Stimulated activated naive CD8-positive, alpha-beta T cell treated with anti-CD3 and anti-CD28 coated beads, Interleukin-15, amount 100 ng/mL, for 72 hours (primary cell): ENCODE measurements at places on chromosomes 2 and 18.
A peak's percentile ranks its signal among the peaks of the same experiment; 100 is the strongest.

- no peak for DNase-seq
Observed at GRCh38 chr2:21268878-21269224, 145.1 kb downstream of the TDRD15 start.

DNA sequence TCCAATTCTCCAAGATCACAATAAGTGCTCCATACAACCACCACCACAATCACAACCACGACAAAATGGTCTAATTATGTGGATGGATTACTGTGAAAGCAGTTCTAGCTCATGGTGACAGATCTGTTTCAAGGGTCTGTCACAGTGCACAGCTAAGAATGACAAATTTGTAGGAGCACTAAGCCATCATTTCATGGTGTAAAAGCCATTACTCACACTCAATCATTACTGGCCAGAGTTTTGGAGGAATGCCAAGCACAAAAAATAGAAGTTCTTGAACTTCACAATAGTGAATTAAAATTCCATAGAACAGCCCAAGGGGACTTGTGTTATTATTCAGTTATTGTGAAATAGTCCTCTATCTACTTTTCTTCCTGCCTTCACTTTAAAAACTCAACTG lies 2.3 kb downstream of the CPS1 start:
- DNase-seq, result no peak

GRCh38 chr2:177098001-177098613 lies 114.5 kb upstream of the HNRNPA3 start:
- DNase-seq, result no peak

DNA sequence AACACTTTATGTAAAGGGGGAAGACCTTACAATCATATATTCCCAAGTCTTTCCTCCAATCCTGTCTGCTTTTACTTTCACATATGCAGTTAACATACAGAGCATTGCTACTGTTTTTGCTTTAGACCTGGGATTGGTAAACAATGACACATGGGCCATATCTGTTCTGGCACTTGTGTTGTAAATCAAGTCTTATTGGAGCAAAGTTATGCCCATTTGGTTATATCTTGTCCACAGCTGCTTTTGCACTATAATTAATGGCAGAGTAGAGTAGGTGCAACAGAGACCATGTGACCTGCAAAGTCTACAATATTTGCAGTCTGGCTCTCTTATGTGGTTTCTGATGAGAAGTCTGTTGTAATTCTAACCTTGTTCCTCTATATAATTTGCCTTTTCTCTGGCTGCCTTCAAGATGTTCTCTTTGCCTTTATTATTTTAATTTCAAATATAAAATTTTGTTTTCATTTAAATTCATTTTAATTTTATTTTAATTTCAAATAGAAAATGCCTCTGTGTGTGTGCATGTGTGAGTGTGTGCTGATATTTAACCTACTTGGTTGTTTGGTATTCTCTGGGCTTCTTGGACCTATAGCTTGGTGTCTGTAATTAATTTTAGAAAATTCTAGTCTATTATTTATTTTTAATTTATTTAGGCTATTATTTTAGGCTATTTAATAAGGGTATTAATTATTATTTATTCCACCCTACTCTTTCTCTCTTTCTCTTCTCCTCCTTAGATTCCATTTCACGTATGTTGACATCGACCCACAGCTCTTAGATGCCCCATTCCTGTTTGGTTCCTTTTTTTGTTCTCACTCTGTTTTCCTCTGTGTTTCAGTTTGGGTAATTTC lies 16.8 kb upstream of the LPIN1 start:
- no peak for DNase-seq

- no peak for DNase-seq
Observed at GRCh38 chr2:163157891-163158496, 319.4 kb upstream of the KCNH7 start.

GRCh38 chr18:55840601-55841170 lies 252.7 kb upstream of the TCF4 start:
- no peak for DNase-seq

GRCh38 chr18:76587879-76588271 lies 92.8 kb upstream of the ZNF516 start:
- no peak for DNase-seq

DNA sequence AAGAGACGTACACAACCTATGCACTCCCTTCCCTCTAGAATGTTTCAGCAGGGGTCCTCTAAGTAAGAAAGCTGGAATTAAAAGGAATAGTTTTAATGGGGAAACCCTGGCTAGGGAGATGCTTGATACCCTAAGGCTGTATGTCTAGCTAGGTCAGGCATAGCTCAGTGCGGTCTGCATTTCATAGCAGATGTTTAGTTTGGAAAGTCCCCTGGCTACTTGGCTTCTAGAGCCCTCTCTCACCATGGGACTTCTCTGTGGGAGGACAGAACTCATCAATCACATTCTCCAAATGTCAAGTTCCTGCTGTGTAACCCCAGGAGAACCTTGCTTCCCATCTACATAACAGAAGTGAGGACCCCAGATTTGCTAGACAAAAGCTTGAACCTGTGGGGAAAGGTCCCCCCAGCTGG lies 24.1 kb upstream of the ANXA4 start:
- no peak for DNase-seq

DNA sequence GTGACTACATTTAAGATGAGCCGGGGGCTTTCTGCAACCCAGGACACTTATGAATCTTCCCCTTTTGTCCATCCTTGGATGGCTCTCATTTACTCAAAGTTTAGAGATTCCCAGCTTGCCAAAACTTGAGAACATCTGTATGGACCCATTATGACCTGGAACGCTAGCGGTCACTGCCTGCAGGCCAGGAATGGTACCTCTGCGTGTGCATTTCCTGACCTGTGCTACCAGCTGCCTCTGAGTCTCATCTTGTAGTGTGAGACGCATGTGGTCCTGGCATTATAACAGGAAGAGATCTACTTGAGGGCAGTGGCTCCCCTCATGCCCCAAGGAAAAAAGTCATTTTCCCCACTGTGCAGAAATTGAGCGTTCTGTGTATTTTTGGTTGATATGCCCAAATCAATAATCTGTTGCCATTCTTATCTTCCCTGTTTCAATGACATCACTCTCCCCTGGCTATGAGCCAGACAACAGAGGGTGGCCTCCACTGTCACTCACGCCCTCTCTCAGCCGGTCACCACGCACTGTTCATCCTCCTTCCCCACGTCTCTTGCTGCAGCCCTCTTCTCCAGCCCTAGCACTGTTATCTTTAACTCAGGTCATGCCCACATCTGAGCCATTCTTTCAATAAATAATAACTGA lies 28.5 kb upstream of the NPAS2 start:
- no peak for DNase-seq

DNA sequence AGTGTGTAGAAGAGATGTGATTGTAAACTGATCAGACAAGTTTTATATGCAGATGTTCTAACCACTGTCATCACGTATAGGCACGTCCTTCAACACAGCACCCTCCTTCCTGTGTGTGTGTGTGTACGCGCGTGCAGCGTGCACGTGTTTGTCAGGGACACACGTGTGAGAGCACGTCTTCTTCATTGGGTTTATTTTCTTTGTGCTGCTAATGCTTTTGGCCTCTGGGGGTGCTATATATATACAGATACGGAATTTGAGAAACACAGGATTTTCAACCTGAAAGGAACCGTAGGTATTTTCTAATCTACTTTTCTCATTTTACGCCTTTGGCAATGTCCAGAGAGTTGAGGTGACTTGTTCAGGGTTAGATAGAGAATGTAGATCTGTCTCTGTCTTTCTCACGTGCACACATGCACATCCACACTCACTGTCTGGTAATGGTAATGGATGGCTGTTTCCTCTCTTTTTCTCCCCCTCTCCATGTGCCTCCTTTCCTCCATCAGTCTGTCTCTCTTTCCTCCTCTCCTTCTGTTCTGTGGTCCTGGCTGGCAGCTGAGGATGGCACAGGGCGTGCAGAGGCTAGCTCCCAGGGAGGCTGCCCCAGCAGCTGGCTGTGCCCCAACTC lies 13.4 kb upstream of the CELF4 start:
- no peak for DNase-seq

GRCh38 chr2:12965540-12966269 lies 249.0 kb downstream of the TRIB2 start:
- DNase-seq, result no peak

DNA sequence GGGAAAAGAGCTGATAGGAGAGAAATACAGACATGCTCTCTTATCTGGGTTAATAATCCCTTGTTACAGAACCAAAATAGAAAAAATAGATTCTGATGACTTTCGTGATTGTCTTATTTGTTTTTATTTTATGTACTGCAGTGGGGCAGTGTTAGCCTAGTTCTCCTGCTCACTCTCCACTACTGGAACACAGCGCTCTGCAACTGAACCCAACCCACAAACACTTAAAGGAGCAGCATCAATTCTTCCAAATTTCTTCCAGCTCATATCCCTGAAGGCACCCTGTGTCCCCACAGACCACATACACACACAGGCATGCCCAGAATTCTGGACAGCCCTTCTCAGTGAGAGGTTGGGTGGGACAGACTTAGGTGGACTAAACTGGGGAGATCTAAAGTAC lies 160.6 kb downstream of the SS18 start:
- no peak for DNase-seq

GRCh38 chr2:164840930-164841718 lies 499 bp downstream of the COBLL1 start:
- peak; percentile 34 for DNase-seq

- DNase-seq, result no peak
Observed at GRCh38 chr2:38010995-38011394, 65.0 kb downstream of the CYP1B1 start.

DNA sequence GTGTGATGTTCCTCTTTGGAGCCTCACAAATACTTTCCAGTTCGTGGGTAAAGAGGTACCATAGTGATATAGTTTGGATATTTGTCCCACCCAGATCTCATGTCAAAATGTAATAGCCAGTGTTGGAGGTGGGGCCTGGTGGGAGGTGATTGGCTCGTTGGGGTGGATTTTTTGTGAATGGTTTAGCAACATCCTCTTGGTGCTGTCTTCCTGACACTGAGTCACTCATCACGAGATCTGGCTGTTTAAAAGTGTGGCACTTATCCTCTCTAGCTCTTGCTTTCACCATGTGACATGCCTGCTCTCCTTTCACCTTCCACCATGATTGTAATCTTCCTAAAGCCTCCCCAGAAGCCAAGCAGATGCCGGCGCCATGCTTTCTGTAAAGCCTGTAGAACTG lies 3.0 kb upstream of the CCDC93 start:
- no peak for DNase-seq

DNA sequence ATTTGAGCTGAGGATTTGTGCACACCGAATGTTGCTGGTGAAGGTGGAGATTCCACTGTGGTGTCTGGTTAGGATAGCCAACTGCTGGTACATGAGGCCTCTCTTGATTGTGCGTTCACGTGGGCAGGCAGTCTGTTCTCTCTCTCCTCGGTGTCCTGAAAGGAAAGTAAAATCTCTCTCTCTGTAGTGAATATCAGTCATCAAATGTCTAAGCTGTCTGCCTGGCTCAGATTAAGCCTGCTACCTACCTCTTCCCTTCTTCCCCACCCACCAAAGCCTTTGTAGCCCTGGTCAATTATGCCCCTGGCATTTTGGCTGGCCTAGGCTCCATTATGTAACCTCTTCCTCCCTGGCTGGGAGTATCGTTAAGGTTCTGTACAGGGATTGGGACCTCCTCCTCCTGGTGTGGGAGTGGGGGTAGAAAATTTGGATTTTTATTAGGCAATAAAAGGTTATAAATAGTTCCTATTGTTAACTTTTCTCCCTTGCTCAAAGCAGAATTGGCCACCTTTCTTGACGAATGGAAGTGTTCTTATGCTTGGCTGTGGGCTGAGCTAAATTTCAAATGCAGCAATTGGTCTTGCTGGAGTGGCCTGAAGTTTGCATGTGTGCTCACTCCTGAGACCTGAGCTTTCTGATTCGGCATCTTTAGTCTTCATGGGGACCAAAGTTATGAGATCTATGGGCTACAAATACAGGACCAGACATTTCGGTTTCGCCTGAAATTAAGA lies 148.8 kb downstream of the WDSUB1 start:
- no peak for DNase-seq

DNA sequence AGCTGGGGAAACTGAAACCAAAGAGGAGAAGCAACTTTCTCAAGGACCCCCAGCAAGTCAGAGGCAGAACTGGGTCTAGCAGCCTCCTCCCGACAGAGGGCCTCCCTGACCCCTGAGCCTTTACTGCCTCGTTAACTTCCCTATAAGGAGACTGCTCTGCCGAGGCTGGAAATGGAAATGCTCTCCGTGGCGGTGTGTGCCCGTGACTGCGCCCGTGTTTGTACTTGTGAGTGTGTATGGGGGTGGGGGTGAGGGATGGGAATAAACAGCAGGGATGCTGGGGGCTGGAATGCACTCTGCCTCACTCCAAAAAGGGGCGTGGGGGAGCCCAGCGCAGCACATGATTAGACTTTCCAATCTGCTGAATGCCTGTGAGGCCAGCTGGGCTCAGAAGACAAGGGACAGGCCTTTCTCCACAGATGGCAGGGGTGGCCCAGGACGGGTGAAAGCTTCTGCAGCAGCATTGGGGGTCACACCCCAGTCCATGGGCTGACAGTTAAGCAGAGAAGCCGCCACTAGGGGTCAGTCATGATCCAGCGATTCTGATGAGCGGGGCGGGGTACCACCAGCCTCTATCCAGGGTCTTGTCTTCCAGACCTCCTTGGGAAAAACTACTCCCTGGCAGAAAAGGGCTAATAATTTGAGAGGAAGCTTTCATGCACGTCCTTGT lies 26.8 kb downstream of the MPHOSPH10 start:
- DNase-seq, result peak; percentile 51

GRCh38 chr2:54675738-54676137 lies 47.7 kb upstream of the EML6 start:
- no peak for DNase-seq

- DNase-seq, result no peak
Observed at GRCh38 chr18:26091047-26091630, 726 bp upstream of the SS18 start.

DNA sequence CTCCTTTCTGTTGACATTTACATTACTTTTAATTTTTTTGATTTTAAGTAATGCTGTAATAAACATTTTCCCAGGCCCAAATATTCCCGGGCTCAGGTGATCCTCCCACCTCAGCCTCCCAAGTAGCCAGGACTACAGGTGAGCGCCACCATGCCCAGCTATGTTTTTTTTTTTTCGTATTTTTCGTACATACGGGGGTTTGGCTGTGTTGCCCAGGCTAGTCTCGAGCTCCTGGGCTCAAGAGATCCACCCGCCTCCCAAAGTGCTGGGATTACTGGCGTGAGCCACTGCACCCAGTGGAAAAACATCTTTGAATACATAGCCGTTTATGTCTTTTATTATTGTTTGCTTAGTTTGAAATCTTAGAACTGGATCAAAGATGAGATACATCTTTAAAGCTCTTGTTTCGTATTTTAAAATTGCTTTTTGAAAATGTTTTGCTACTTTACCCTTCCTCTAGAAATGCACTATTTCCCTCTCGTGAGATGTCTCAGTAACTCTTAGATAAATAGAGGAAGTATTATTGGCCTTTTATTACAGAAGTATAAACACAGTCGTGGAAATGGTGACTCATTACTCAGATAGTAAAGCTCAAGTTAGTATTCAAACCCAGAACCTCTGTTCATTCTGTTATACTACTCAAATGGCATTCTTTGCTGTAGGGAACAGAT lies 2.4 kb downstream of the SMCHD1 start:
- DNase-seq, result no peak
